ENCODE measurements at places on chromosomes 13 and 19.
A peak's percentile ranks its signal among the peaks of the same experiment; 100 is the strongest.

- DNase-seq, result no peak
These were observed 1189.9 kb downstream of the UQCRFS1 start for GRCh38 chr19:28023064-28023463.

- no peak for DNase-seq
These were observed 60.1 kb upstream of the F7 start for GRCh38 chr13:113045251-113046127.

DNA sequence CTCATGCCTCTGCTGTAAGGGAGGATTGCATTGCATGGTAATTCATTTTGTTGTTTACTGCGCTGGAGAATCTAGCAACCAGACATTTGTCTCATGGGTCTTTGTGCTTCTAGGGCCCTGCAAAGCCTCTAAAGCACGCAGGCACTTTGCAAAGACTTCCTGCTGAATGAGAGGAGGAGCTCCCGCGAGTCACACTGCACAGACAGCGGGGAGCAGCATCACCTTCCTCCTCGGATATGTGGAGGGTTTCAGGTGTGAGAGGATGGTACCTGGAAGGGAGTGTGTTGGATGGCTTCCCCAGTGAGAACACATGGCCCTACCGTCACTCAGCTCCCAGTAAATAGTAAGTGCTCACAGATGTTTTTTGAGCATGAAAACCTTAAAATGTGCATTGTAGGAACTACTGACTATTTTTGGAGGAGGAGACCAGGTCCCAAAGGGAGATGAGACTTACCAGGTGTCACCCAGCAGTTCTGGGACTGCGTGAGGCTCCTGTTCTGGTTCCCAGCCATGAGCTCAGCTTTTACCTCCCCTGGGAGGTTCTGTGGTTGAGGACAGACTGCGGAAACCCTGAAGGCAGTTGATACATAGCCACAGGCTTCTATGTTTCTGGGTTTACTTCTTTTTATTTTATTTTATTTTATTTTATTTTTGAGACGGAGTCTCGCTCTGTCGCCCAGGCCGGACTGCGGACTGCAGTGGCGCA, 278.0 kb downstream of the FGF9 start:
- DNase-seq, result no peak

DNA sequence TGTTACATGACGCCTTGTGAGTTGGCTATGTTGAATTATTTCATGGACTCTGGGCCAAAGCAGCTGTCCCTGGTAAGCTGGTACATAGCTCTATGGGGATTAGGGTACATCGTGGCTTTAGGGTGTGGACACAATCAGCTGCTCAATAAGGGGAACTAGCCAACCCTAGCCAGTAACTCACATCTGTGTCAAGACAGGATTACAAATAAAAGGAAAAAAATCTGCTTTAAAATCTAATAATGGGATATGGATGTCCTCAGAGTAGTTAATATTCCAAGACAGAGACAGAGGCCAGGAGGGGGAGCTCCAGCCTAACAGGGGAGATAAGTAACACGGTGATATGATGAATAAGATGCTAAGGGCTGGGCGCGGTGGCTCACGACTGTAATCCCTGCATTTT, 21.1 kb upstream of the ZNF766 start:
- DNase-seq, result peak; percentile 49
